Activated T-helper 1 cell treated with anti-CD3 and anti-CD28 coated beads, Interleukin-12 subunit alpha, Interleukin-12 subunit beta, Interleukin-2, Interleukin-4 antibody, amounts not matched to agents 30 ng/mL and 10 ng/mL and 1 ng/mL, durations not matched to agents 14 hours and 24 hours and 36 hours (primary cell): ENCODE measurements at places on chromosomes 1 and 21. TPM values are rescaled to one million over a fixed set of nuclear protein-coding genes. Genes with fewer than 3 reads are reported as not detected.

The CYP4B1 gene
- not detected in 2 replicates for total RNA-seq

The UBE2J2 gene
- 95.6 and 99.5 TPM in 2 replicates for total RNA-seq

The SERINC2 gene
- not detected in 2 replicates for total RNA-seq

GRCh38 chr1:116465845-116466685 is 93.0 kb downstream of the ATP1A1 start:
- no peak for DNase-seq
- H3K36me3 ChIP-seq, result no peaks in the 10 kb centered on the region
- H3K27ac ChIP-seq, result no peak overlapping the region
- no peak overlapping the region for H3K4me3 ChIP-seq
